ENCODE measurements at places on chromosomes 4 and X. TPM values are rescaled to one million over a fixed set of nuclear protein-coding genes. Genes with fewer than 3 reads are reported as not detected.

The EREG gene
- 0.44 TPM for total RNA-seq

GRCh38 chrX:781224-782204, 150.9 kb downstream of the SHOX start:
- no peak for DNase-seq

GRCh38 chrX:15512401-15512965, 11.9 kb downstream of the BMX start:
- no peak for DNase-seq

The UGT2B10 gene
- not detected for total RNA-seq

The MAGEB18 gene
- total RNA-seq = not detected

DNA sequence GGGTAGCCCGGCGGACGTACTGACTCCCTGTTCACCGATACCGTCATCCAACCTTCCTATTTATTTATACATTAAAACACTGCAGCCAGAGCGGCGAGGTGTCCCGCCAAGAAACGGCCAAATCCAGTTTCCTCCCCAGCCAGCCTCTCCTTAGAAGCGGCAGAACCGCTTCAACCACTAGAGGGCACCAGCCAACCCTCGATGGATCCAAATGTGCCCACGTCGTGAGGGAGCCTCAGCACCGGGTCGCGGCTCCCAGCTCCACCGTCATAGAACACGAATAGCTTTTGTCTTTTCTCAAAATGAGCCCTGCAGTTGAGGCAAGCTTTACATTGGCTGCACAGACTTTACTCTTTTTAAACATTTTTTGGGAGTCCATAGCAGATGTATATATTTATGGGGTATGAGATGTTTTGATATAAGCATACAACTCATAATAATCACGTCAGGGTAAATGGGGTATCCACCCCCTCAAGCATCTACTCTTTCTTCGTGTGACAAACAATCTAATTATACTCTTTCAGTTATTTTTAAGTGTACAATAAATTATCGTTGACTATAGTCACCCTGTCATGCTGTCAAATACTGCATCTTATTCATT, 13.0 kb upstream of the HELT start:
- DNase-seq = peak; percentile 91

The GABRG1 gene
- total RNA-seq = not detected

The CT47B1 gene
- not detected for total RNA-seq

DNA sequence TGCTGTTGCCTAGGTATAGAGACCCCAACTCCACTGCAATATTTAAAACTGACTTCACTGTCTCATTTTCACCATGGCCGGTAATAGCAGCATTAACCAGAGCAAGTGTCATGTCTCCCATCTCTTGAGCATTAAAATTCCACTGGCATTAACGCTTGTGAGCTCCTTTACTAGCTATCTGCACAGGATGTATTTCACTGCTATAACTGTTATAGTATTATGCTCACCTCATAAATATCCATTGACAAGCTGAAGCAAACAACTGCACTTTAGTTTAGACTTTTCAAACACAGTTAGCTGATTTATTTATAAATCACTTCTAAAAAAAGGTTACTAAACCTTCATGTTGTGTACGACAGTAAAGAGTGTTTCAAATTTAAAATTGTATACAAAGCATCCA, 157.8 kb downstream of the ANTXR2 start:
- DNase-seq = no peak

The ATP1B4 gene
- total RNA-seq = not detected

DNA sequence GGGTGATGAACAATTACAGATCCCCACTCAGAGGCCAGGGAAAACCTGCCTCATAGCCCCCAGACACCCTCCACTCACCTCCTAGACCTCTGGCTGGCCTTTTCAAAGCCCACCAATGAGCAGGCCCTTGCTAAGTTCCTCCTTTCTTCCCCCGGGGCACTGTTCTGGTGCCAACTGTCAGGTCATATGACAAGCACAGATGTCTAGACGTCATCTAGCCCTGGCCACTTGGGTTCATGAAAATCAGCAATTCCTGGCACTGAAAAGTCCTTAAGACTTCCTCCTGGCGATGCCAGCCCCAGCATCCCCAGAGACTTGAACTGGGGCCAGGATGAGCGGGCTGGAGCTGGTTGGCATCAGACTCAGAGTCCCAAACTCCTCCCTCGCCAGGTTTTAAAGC, 115.6 kb upstream of the NALF2 start:
- peak; percentile 30 for DNase-seq

The LPAR4 gene
- total RNA-seq = 0.16 TPM

- DNase-seq = no peak
These were observed 63.6 kb downstream of the ASB9 start for GRCh38 chrX:15206306-15206705.

The HGFAC gene
- total RNA-seq = 1.6 TPM

DNA sequence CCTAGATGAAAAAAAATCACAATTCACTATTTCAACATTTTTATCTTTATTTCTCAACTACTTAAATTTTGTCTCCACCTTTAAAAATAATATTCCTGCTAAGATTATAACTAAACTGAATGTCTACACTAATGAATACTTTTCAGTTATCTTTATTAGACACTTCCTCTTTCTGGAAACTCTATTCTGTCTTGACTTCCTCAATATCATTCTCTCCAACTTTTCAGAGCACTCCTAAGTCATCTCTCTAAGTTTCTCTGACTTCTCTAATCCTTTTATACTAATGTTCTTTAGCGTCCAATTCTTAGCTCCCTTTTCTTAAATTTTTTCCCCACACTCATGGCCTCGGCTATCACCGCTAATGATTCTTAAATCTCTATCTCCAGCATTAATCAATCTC, 374.2 kb downstream of the FBXO8 start:
- no peak for DNase-seq

DNA sequence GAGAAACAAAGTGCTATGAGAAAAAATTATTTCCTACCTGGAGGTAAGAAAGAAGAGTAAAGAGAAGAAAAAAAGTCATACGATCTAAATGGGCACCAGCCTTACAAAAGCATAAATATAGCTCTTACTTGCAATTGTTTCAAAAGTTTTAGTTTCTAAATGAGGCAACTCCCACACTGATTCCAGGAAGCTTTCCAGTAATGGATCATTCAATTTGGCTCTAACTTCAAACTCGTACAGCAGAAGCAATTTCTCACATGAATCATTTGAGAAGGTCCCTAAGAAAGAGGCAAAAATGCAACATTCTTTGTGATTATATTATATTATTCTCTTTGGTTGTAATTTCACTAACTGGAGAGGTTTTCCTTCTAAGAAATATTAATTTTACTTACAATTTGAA, 109.9 kb downstream of the DLG3 start:
- DNase-seq = no peak

GRCh38 chrX:76796311-76796710, 368.8 kb downstream of the MAGEE1 start:
- no peak for DNase-seq

DNA sequence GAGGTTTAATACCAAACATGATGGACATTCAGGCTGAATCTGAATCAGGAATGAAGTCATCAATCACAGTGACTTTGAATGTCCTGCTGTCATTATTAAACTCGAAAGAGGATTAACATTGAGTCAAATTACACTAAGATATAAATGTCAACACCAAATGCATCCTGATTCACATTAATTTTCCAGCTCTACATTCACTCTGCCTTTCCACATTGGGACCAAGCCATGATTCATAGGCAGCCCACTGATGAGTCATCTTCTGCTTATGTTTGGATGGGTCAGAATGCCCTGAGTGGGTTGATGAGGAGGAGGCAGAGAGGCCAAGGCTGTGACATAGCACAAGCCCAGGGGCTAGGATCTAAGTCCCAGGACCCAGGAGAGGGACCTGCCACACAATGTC, 247.6 kb upstream of the RPS6KA3 start:
- no peak for DNase-seq
